Hippocampal formation (tissue), 2 donors: ENCODE measurements at places on chromosomes 11 and 22.

GRCh38 chr22:39253435-39254070 lies 8.8 kb upstream of the PDGFB start:
- DNase-seq = no peak

DNA sequence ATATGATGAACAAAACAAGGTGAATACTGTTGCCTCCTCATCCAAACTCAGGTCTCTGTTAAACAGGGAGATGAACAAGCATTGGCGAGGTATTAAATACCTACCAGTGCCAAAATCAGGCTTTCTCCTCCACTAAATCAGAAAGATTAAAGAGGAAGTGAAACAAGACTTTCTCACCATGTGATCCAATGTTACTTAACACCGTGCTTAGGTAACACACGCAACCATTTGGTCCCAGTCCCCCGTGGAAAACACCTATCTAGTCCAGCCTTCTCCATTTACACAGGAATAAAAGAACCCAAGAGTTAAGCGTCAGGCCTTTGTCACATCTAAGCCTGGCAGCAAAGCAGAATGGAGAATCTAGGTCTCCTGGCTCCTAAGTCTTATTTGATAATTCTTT lies 34.5 kb downstream of the TENM4 start:
- DNase-seq = no peak

DNA sequence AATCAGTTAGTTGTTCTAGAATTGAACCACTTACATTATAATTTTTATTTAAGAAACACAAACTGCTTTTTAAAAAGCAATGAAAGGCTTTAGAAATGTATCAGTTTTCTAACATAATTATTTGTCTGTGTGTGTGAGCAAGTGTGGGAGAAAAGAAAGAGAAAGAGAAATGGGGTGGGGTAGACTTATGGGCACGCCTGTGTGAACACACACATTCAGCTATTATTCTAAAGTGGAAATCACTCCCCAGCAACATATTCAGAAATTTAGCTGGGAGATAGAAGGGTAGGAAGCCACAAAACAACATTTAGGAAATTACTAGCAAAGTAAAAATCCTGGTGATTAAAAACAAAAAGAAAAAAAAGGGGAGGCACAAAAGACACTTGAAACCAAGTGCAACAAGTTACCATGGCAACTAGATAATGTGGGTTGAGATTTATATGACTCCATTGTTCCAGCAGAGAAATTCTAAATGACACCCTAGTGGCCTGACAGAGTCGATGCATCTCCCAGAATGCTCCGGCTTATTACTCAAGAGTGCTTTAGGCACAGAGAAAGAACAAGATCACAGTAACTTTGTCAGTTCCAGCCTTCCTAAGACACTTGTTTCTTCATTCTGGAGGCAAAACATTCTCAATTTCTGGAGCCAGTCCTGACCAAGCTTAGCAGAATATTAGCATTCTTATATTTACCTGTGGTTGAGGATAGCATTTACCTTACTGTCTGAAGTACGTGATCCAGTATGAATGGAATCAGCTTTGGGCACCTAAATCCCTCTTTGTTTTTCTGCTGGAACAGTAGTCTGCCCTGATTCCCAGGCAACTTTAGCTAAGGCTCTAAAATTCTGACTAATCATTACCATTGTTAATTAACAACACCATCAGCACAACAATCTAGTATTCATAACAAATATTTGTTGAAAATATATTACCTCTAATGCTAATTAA lies 444.4 kb downstream of the DLG2 start:
- no peak for DNase-seq

DNA sequence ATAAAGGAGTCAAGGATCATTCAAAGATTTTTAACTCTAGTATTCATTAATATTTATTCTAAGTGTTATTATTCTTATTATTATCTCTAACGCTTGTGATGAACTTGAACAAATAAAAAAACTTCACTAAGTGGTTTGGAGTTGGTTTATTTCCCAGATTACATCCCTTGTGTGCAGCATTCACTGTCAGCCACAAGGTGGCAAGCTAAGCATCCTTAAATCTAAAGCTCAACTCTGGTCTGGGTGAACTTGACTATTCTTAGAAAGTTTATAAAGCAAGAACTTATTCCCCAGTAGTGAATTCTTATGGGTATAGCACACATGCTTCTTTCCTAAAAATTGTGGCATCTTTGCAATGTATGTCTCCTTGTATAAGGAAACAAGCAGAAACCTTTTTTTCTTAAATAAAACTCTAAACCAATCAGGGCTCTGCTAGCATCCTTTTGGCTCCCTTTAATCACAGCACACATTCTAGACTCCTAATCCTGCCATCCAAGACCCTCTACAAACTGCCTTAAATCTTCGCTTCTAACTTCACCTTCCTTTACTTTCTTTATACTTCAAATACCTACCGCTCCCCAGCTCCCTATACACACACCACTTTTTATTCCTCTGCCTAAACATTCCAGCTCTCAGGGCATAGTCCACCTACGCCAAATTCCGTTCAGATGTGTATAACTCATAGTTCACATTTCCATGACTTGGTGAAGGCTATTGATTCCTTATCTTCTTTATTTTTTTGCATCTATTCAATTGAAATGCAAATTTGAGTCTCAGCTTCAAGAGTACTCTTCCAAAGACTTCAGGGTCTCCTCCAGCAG lies 1068.8 kb downstream of the DLG2 start:
- no peak for DNase-seq

- DNase-seq = no peak
Measured at GRCh38 chr11:36240173-36240572, 49.1 kb downstream of the COMMD9 start.

DNA sequence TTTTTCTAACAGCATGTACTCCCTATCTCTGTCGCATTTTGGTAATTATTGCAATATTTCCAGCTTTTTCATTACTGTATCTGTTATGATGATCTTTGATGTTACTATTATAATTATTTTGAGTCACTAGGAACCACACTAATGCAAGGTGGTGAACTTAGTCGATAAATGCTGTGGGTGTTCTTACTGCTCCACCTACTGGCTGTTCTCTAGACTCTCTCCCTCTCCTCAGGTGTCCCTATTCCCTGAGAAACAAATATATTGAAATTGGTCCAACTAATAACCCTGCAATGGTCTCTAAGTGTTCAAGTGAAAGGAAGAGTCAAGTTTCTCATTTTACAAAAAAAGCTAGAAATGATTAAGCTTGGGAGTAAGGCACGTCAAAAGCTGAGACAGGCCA lies 10.5 kb downstream of the ARL14EP start:
- no peak for DNase-seq

DNA sequence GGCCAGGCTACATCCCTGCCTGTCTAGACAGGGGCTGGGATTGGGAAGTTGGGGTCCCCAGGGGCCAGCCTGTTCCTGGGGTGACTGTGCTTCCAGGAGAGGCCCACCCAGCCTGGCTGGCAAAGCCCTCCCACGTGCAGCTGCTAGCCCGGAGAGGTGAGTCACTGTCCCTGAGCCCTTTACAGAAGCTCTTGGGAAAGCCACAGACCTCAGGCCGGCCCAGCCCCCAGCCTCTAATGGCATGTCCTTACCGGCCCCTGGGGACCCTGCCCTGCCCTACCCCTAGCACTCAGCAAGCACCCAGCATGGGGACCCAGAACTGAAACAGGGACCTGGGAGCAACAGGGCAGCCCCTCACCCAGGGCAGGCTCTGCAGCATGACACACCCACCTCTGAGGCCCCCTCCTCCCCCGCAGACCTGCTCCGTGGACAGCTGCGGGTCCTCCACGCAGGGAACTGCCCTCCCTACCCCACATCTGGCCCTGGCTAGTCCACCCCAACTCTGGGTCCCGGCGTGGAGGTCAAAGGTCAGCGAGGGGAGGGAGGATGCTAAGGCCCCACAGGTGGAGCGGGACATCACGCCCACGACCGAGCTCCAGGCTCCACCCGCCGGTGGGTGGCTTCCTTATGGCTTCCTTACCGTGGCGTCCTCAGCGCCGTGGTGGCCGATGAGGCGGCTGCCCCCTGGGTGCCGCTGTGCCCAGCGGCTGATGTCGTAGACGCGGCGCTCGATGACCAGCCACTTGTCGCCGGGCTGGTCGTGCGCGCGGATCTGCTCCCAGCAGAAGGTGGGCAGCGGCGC lies 615 bp downstream of the FADS3 start:
- DNase-seq = no peak

DNA sequence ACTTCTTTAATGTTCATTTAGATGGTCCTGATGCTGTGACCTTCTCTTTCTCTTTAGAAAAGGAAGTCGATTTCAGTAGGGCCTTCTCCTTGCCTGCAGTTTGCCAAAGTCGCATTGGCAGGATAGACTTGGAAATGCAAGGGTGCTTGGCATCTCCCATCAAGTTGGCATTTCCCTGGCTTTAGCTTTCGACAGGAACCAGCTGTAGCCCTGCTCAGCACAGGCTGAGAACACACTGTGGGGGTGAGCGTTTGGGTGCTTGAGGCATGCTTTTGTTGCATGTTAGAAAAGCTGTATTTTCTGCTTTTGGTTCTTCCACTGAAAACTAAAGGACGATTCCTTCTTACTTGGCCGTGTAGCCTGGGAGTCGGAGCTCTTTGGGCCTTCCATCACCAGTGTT lies 37.7 kb downstream of the LDLRAD3 start:
- peak; percentile 41 for DNase-seq

- DNase-seq = peak; percentile 17
Measured at GRCh38 chr11:63639199-63639832, 25.1 kb upstream of the PLAAT3 start.

- DNase-seq = no peak
Measured at GRCh38 chr11:95659088-95659487, 130.5 kb downstream of the FAM76B start.

GRCh38 chr11:16985297-16985696 lies 28.9 kb downstream of the PLEKHA7 start:
- DNase-seq = no peak

GRCh38 chr11:26194881-26195280 lies 137.0 kb upstream of the ANO3 start:
- no peak for DNase-seq

- DNase-seq = no peak
Measured at GRCh38 chr11:120383518-120384155, 47.4 kb downstream of the ARHGEF12 start.

DNA sequence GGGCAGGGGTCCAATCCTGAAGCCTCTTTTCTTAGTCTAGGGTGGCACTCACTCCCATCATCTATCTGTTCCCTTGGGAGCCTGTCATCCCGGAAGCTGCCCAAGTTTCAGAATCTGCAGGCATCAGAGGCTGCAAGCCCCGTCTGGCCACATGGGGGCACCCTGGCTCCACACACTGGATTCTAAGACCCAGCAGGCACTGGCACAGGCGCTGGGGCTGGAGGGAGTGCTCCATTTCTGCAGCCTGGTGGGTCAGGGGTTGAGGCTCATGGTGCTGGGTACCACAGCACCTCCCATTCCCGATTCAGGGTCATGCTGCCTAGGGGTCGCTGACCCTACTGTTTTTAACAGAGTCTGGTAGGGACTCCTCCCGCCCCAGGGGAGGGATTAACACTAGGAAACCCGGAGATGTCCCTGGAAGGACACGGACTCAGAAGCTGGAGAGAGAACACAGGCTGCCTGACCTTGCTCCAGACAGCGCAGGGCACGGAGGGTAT lies 243.9 kb upstream of the SYN3 start:
- DNase-seq = peak; percentile 52

DNA sequence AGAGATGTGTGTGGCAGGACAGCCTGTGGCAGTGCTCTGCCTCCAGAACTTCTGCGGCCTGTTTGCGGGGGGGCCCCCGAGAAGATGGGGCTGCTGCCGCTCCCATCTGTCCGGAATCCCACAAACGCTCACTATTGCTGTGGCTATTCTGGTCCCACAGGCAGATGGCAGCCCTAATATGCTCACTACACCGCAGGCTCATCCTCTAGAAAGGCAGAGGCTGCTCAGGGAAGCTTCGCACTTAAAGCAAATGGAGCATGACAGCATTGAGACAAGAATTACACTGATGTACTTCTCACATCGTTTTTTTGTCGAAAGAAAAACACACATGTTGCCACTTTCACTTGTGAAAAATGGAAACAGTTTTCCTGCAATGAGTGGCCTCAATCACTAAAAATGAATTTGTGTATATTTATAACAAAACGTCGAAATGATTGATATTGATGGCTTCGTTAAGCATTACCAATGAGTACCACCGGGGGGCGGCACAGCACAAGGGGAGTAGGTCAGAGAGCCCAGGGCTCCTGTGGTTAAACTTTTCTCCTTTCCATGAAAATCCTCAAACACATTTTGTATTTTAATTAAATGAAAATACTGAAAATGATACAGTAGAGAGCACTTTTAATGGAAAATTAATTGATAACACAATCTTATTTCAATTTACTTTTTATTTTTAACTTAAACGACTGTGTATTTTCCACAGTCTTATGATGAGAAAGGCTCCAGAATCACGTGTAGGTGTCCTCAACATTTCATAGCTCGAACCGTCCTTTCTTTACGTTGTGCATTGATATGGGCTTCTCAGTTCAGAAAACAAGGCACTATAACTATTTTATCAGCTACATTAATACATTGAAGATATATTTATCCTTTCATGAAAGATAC lies 69.1 kb downstream of the CTTN start:
- DNase-seq = peak; percentile 48

- DNase-seq = no peak
Measured at GRCh38 chr11:48101958-48102357, 114.7 kb upstream of the OR4B1 start.

DNA sequence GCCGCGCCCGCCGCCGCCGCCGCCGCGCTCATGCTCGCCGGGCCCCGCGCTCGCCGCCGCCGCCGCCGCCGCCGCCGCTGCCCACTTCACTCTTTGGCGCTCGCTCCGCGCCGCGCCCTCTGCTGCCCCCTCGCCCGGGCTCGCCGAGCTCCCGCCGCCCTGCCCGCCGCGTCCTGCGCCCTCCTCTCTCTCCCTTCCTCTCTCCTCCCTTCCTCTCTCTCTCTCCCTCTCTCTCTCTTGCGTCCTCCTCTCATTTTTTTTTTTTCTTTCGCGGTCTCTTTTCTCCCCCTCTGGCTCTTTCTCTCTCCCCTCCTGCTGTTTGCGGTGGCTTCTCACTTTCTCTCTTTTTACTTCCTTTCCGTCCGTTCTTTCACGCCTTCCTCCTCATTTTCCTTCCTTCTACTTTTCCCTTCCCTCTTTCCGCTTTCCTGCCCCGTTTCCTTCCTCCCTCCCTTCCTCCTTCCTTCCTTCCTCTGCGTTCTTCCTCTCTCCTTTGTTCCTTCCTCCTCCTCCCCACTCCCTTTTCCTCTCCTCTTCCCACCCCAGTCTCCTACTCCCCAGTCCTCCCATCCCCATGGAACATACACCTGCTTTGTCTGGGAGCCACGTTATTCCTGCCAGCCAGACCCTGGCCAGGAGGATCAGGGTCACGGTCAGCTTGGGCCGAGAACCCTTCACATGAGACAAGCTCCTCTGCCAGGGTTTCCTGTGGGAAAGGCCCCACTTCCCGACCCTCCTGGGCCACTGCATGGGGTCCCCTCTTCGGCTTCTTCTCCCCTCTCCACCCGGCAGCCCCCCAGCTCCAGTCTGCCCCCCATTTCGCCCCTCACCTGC lies 19.3 kb upstream of the SHISAL1 start:
- no peak for DNase-seq

DNA sequence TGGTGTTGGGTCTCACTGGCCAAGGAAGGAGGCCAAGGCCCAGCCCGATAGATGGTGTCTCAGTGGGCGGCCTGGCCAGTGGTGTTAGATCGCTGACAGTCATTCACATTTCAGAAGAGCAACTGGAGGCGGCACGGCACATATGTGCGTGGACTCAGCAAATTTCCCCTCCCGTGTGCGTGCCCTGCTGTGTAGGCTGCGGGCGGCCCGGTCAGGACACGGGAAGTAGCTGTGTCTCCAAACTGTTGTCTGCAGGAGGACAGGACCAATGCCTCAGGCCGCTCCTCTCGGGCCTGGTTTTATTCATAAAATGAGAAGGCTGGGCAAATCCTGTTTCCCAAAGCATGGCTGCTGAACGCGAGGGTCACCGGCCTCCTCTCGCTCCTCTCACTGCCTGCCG lies 711.7 kb downstream of the BRD1 start:
- no peak for DNase-seq

GRCh38 chr22:27296091-27296675 lies 505.4 kb downstream of the MN1 start:
- no peak for DNase-seq
